ENCODE measurements at places on chromosomes 2 and 18.

DNA sequence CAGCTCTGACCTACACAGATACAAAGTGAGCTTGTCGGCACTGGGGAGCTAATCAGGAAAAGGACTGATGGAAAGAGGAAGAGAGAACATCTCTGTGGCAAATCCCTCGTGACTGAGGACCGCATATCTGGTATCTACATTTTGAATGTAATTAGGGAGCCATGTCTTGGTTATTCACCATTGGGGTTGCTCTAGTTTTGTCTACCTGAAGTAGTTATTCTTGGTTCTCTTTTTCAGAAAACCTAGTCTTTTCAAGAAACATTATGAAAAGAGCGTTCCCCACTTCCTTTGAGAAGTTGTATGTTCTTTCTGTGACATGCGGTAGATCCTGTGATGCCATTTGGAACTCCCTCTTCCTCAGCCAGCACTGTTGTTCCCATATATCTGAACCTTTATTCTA is 104.4 kb downstream of the DOCK10 start:
- DNase-seq: no peak

DNA sequence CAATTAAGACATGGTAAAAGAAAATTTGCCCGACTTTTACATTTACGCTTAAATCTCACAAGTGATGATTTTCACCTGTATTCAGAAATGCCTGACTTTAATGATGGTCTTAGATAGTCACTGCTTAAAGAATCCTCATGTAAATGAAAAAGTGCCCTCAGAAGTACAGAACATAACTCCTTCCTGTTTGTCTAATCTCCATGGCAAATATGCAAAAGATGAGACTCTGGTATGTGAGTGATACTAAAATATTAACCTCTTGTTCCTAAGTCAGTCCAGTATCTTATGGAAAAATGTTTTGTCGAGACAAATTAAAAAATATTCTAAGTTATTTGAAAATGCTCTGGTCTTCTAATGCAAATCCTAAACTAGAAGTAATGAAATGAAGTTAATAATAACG is 29.2 kb downstream of the KCTD1 start:
- DNase-seq: no peak

DNA sequence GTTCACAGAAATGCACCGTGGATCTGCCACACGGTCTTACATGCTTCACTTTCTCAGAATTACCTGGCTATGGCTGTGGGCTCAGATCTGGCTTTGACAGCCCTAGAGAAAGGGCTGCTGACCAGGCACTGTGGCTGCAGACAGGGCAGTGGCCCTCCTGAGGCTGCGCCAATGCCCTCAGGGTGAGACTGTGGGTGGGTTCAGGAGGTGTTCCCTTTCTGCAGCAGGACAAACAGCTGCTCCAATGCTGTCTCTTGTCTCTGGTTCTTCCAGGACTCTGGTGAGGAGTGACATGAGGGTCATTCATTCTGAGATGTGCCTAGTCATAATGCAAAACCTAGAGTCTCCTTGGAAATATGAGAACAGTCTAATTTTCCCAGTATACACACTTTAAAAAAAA is 90.5 kb upstream of the SMIM21 start:
- no peak for DNase-seq

GRCh38 chr18:76358774-76359173 is 136.3 kb downstream of the ZNF516 start:
- DNase-seq: no peak

DNA sequence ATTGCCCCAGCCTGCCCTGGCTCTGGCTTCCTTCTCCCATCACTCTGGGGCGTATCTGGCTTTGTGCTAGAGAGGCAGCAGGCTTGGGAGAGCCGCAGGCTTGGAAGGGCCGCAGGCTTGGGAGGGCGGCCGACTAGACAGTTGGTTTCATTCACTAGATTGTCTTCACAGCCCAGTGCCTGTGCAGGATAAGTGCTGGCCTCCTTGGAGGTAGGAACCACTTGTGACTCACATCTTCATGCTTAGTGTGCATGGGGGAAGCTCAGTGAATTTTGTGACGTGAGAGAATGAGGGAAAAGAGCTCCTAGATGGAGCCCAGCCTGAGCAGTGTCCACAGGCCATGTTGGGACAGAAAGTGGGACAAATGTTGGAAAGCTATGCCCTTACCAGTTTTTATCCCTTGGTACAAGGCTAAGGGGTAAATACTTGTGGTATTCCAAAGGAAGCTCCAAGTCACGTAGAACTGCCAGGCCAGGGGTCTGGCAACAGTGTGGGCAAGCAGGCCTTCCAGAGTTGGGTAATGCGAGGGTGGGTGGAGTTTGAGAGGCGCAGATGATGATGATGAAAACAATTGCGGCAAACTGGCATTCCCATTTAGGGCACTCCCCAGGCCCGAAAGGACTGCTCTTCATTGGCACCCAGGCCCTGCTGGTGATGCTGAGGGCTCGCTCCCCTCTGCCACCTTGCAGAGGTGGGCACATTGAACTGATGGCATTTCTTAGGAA is 100.1 kb downstream of the DDX1 start:
- DNase-seq: no peak

Data from GF-D8 (cell line).